IPS DF 19.7 (cell line): ENCODE measurements at places on chromosomes 2 and 18.

- no peak for DNase-seq
Observed at GRCh38 chr2:16629044-16629443, 36.6 kb downstream of the CYRIA start.

GRCh38 chr2:117411983-117412382 is 402.5 kb upstream of the DDX18 start:
- DNase-seq, result no peak

- no peak for DNase-seq
Observed at GRCh38 chr2:233354971-233355574, 779 bp downstream of the DGKD start.

DNA sequence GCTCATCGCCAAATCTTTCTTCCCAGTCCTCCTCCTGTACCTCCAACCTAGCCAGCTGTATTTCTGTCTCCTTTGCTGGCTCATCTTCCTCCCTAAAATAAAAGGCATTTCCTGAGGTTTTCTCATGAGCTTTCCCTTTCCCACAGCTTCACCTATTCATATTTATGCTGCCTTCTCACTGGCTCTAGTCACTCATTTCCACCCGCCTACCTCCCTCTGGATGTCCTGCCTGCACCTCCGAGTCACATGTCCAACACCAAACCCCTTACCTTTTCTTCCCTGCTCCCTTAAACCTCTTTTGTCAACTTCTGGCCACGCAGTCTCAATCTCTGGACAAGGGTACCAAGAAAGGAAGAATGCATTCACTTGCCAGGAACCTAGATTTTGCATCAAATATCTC is 2.8 kb downstream of the EIF2AK3 start:
- no peak for DNase-seq

- DNase-seq, result no peak
Observed at GRCh38 chr2:102442967-102443828, 20.2 kb downstream of the IL18RAP start.

- no peak for DNase-seq
Observed at GRCh38 chr2:892401-892800, 58.2 kb upstream of the SNTG2 start.

DNA sequence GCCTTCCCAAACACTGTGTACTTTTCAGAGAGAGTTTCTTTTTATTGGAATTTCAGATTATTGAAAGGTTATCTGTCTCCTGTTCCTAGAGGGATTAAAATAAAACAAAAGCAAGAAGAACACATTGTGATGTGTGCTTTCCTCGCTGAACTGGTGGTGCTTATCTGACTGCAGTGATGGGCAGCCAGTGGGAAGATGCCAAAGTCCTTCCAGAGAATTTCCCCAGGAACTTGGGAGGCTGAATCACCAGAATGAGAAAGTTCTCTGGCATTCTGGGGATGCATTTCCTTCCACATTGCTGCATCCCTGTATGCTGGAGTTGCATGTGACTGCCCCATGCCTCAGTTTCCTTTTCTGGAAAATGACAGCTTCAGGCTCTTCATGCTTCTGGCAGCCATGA is 53.9 kb upstream of the SEC11C start:
- DNase-seq, result no peak

- peak; percentile 61 for DNase-seq
Observed at GRCh38 chr2:216765761-216766262, 70.5 kb upstream of the IGFBP5 start.

GRCh38 chr2:192005211-192005610 is 158.3 kb upstream of the CAVIN2 start:
- DNase-seq, result no peak

DNA sequence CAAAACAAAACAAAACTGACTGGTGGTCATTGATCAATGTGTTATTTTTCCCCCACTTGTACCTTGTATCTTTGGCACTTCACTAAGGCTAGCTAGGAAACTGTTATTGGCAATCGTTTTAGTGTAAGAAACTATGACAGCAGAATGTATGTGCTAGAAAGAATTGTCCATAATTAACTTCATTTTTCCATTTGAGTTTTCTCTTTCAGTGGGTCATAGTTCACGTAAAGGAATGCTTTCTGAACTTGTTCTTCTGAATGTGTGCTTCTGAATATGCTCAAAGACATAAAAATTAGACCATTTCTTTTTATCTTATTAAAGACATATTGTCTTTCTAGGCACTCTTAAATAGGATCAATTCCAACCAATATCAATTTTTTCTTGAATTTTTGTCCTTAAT is 132.2 kb downstream of the ASXL3 start:
- no peak for DNase-seq

GRCh38 chr2:124566518-124566970 is 541.5 kb downstream of the CNTNAP5 start:
- DNase-seq, result no peak

- no peak for DNase-seq
Observed at GRCh38 chr2:19255481-19255880, 102.9 kb downstream of the OSR1 start.

DNA sequence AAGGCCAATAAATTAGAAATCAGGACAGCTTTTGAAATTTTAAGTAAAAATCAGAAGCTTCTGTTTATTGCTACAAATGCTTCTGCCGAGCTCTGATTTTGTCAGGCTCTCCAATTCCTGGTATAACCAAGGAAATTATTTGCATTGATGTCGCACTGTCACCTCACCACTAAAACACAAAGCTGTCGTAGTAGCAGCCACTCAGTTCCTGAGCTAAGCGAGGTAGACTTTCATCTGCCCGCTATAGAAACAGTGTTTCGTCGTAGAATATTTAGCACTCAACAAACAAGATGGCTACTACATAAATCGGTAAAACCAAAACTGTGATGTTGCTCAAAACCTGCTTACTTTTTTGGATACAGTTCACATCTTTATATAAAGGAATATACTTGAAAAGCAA is 141.3 kb upstream of the FOSL2 start:
- no peak for DNase-seq

DNA sequence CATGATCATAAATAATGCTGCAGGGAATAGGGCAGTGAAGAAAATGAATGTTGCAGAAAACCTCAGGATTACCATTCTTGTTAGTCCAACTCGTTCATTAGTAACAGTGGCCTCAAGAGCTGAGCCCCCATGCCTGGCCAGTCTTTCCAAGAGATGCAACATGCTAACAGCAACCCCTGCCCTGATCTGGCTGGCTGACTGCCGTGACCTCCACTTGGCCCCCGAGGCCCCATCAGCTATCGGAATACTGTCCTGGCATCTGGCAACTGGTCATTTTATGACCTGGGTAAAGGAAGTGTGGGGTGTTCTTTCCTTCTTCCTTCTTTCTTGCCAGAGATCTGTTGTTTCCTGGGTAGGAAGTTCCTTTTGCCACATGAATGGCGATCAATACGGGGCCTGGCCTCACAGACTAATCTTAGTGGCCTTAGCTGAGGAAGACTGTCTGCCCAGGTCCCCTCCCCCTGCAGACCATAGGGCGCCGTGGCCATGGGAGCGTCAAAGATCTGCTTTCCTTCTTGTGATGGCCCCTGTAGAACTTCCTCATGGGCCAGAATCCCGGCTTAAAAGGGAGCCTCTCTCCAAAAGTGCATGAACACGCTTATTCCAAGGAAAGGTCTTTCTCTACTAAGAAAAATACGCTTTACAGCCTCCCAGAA is 10.6 kb upstream of the TRABD2A start:
- no peak for DNase-seq

DNA sequence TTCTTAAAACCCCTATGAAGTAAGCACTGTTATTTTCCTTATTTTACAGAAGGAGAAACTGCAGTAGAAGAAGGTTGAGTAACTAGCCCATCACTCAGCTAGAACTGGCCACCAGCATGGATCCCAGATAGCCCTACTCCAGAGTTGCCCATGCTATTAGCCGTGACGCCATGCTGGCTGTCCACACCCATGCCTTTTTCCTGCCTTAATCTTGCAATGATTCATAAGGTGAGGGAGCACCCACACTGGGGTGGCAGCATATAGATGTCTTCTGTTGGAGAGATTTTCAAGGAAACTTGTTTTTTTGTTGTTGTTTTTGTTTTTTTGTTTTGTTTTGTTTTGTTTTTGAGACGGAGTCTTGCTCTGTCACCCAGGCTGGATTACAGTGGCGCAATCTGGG is 204.1 kb upstream of the HAAO start:
- DNase-seq, result no peak

GRCh38 chr2:236033462-236033861 is 134.7 kb downstream of the GBX2 start:
- no peak for DNase-seq

DNA sequence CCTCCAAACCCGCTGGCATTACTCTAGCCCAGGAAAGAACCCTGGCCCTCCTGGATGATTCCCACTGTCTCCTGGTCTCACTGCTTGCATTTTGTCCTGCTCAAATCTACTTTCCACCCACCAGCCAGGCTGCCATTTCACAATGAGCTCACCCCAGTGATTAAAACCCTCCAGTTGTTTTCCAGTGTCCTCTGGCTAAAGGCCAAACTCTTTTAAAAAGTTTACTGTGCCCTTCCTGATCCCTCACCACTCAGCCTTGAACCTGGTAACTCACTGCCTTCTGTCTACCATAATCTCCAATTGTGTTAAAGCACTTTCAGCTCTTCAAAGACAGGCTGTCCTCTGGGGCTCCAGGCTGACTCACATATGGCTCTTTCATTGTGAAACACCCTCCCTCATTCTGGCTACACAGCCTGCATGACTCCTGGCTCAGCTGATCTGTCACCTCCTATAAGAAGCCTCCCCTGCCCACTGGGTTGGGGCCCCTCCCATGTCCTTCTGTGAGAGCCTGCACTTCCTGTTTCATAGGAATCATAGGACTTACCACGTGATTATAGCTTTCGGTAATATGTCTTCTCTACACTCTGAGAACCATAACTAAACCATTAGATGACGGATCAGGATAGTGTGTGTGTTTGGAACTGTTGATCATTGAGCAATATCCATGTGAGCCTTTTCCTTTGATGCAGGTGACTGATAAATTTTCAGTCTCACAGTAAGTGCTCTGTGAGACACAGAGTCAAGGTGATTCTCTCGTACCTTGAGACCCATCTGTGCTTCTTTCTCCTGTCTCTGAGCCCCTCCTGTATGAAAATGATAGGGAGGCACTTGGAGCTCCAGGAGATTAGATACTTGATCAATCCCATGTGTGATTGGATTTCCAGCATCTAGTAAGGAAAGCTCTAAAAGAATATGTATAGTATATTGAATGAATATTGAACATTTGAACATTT is 590.8 kb upstream of the ID2 start:
- DNase-seq, result no peak

GRCh38 chr18:48889981-48890762 is 60.6 kb downstream of the SMAD7 start:
- no peak for DNase-seq

DNA sequence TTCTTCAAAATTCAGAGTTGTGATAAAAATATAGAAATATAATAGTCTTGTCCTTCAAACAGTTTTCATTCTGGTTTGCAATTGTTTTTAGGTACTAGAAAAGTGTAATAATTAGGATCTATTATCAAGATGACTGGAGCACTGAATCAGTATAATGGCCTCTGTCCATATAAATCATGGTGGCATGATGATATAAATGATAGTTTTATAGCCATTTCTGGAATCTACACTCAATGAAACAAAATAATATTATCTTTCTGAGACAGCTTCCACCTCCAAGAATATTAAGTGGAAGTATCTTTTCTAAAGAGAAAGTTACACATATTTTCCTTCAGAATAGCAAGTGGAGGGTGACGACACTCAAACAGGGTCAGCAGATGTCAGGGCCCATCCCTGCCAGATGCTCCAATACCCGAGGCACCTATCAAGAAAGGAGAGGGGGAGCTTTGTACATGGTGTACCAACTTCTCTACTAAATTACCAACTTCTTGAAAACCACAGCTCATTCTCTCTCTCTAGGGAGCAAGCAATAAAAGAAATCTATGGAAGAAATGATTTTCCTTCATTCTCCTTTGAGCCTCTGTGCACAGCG is 882.7 kb upstream of the CHAC2 start:
- no peak for DNase-seq

DNA sequence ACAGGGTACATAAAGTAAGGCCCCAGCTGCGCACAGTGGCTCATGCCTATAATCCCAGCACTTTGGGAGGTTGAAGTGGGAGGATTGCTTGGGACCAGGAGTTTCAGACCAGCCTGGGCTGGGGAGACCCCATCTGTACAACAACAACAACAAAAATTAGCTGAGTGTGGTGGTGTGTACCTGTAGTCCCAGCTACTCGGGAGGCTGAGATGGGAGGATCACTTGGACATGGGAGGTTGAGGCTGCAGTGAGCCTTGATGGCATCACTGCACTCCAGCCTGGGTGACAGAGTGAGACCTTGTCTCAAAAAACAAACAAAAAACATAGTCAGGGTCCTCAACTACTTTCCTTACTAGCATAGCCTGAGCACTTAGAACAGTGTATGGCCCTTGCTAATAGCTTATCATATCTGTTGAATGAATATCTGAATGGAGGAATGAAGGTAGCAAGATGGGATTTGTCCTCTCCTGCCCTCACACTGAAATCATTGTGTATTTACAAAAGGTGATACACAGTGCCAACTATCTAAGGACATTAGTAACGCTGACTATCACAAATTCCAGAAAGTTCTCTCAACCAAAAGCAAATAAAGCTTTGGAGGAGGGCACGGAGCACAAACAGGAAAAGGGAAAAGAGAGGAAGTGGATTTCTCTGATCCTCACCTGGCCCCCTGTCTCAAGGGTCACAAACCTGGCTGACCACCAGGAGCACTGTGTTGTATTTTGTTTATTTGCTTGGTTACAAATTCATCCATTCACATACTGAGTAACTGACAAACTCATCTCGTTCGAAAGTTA is 38.1 kb downstream of the L3MBTL4 start:
- no peak for DNase-seq

- no peak for DNase-seq
Observed at GRCh38 chr2:120369250-120369649, 23.3 kb downstream of the INHBB start.

DNA sequence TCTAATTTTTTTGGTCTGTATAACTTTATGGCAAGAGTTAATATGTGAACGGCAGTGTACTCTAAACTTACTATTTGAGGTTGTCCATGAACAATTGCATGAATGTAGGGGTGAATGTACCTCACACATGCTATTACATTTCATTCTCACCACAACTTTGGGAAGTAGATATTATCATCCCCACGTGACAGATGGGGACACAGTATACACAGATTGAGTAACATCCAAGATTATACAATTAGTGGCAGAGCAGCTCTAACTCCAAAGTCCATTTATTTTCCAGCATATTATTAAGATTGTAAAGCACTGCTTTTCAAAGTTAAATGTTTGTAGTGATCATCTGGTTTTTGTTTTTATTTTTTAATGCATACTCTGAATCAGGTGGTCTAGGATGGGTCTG is 622.1 kb upstream of the ZEB2 start:
- no peak for DNase-seq

GRCh38 chr2:235018838-235019237 is 67.0 kb downstream of the SH3BP4 start:
- no peak for DNase-seq

GRCh38 chr2:212957624-212958023 is 193.8 kb downstream of the IKZF2 start:
- no peak for DNase-seq

DNA sequence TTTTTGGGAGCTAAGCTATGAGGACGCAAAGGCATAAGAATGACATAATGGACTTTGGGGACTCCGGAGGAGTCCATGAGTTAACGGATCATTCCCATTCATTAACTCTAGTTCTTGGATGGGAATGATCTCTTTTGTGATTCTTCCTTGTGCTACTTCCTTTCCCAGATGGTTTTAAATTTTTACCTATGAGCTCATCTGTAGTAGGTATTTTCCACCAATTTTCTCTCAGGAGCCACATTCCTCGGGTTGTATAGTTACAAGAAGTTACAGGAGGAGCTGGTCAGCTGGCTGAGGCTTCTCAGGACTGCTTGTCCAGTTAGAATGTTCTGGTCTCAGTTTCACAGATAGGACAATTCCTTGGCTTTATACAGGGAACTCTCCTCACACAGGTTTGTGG is 42.9 kb upstream of the LPIN2 start:
- no peak for DNase-seq

GRCh38 chr2:241357531-241357930 is 1.4 kb downstream of the FARP2 start:
- no peak for DNase-seq
